Activated CD4-positive, alpha-beta T cell treated with anti-CD3 and anti-CD28 coated beads, Interleukin-2, amount 50 U/mL, for 4 hours (primary cell): ENCODE measurements at places on chromosomes 2 and 18.
A peak's percentile ranks its signal among the peaks of the same experiment; 100 is the strongest.

DNA sequence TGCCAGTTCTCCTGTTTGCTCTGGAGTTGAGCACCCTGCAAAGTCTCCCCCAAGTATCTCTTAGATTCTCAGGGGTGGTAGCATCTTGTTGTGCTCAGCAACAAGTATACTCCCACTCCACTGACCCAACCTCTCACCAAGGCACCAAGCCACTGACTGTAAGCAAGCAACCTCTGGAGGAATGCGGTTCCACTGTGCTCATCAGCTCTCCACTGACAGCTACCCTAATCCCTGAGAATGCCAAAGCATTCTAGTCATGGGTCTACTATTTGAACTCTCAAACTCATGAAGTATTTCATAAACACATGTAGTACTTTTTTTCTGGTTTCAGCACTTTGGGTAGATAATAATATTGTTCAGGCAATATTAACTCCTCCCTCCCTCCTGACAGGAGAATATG lies 170.0 kb downstream of the EPHA4 start:
- DNase-seq = no peak

DNA sequence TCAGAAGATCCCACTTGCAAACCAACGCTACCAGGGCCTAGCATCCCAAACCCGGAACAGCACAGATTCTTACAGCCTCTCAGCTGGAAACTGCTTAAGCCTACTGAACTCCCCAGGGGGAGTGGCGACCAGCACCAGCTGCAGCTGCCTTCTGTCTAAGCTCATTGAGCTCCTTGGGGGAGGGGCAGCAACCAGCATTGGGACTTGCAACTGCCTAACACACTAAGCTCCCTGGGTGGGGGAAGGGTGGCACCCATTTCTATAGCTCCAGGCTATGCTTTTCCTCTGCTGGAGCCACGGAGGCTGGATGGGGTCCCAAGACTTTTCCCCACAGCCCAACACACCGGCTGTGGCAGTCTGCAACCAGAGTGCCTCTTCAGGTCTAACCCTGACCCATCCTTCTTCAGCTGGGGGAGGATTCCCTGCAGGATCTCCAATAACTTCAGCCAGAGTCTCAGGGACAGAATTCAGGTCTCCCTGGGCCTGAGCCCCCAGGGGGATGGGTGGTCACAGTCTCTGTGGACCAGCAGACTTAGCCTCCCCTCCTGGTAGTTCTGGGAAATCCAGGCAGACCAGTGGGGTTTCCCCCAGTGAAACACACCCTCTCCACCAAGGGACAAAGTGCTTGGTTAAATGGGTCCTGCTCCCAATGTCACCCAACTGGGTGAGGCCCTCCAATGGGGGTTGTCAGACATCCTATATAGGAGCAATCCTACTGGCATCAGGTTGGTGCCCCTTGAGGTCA lies 45.9 kb upstream of the ITGA4 start:
- DNase-seq = no peak

DNA sequence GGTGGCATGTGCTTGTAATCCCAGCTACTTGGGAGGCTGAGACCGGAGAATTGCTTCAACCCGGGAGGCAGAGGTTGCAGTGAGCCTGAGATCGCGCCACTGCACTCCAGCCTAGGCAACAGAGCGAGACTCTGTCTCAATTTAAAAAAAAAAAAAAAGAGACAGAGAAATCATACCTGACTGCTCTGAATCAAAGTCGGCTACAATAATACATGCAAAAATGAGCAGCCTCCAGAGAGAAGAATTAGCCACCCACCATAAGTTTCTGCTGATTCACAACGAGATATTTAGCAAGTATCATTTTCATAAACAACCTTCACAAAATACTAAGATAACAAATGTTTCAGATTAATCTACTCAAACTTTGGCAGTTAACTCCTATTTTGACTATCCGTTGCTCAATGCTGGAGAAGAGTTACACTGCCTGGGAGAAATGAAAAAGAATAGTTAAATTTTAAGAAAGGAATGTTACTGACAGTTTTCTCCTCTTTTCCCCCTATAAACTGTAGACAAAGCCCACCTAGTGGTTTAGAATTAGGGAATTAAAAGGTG lies 1.5 kb downstream of the OSBPL1A start:
- no peak for DNase-seq

GRCh38 chr18:23144640-23145039 lies 9.4 kb downstream of the CABLES1 start:
- DNase-seq = no peak

- DNase-seq = no peak
Measured at GRCh38 chr2:216001216-216002100, 11.9 kb downstream of the MREG start.

DNA sequence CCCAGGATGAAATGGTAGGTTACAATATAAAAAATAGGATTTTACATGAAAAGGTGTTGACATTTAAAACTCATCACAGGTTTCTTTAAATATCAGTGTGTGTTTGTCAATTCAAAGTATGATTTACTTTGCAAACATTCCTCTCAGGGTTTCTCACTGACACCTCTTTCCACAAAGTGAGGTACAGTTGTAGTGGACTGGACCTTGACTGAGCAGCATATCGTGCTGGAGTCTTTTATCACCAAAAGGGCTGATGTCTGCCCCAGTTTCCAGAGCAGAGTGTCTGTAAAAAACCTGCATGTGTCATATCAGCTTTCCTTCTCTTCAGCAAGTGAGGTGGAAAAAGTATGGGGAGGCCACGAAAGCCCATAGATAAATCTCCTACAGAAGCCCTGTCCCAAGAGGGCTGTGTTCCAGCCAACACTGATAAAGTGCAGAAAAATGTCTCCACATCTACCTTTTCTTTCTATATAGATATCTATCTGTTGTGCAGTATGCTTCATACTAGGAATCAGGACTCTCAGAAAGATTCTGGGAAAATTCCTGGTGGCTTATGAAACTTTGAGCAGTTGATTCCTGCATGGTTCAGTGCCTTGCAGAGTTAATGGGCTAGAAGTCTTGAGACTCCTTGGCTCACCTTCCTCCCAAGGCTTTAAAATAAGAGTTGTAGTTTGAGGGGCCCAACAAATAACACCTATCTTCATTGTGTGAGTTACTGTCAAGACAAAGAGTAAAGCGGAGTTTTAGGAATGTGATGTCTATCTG lies 6.9 kb downstream of the ACYP2 start:
- DNase-seq = no peak

GRCh38 chr2:65429786-65430602 lies 2.4 kb downstream of the SPRED2 start:
- DNase-seq = no peak

GRCh38 chr2:25724756-25725155 lies 51.4 kb upstream of the DTNB start:
- DNase-seq = no peak

GRCh38 chr18:5729983-5730699 lies 165.2 kb downstream of the TMEM200C start:
- no peak for DNase-seq

DNA sequence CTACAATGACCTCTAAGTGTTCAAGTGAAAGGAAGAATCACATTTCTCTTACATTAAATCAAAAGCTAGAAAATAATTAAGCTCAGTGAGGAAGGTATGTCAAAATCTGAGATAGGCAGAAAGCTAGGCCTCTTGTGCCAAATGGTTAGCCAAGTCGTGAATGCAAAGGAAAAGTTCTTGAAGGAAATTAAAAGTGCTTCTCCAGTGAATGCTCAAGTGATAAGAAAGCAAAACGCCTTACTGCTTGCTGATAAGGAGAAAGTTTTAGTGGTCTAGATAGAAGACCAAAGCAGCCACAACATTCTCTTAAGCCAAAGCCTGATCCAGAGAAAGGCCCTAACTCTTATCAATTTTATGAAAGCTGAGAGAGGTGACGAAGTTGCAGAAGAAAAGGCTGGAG lies 932.3 kb upstream of the ACVR2A start:
- no peak for DNase-seq

GRCh38 chr2:120594856-120595685 lies 140.6 kb upstream of the GLI2 start:
- DNase-seq = no peak

GRCh38 chr2:134120406-134120732 lies 133.5 kb upstream of the MGAT5 start:
- no peak for DNase-seq

DNA sequence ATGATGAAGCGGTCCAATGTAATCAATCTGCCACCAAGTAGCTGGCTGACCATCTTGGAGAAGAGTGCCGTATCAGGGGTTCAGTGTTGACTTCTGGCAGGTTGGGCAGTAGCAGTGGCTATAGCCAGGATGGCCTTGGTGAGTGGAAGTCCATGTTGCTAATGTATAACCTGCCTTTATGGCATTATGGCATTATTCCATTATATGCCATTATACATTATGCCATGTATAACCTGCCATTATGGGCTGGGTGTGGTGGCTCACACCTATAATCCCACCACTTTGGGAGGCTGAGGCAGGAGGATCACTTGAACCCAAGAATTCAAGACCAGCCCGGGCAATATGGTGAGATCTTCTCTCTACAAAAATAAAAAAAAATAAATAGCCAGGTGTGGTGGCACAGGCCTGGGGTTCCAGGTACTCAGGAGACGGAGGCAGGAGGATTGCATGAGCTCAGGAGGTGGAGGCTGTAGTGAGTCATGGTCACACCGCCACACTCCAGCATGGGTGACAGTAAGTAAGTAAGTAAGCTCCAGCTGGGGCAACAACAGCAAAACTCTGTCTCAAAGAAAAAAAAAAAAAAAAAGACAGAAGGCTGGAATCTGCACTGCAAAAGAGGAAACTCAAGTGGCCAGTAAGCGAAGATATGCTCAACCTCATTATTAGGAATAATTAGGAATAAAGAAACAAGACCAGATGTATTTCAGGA lies 24.4 kb upstream of the EMILIN2 start:
- no peak for DNase-seq

DNA sequence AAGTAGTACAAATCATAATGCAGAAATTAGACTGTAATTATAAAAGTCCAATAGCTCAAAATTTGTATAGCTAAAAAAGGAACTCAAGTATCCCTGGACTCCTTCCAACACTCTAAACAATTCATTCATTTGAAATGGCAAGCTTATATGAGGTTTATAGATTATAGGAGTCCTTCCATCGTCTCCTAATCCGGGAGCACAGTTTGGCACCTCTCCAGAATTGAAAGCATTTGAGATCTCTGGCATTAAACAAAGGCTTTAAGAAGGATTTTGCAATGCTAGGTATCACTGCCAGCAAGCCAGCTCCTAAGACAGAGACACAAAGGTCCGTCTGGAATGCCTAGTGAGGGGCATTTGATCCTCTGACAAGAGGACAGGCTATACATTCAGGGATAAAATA lies 90.9 kb downstream of the ACVR1 start:
- no peak for DNase-seq

- no peak for DNase-seq
Measured at GRCh38 chr2:236665101-236665500, 95.5 kb downstream of the ACKR3 start.

- DNase-seq = no peak
Measured at GRCh38 chr2:170972296-170973224, 43.5 kb downstream of the GORASP2 start.

GRCh38 chr18:8454136-8454535 lies 155.1 kb upstream of the RAB12 start:
- DNase-seq = no peak

DNA sequence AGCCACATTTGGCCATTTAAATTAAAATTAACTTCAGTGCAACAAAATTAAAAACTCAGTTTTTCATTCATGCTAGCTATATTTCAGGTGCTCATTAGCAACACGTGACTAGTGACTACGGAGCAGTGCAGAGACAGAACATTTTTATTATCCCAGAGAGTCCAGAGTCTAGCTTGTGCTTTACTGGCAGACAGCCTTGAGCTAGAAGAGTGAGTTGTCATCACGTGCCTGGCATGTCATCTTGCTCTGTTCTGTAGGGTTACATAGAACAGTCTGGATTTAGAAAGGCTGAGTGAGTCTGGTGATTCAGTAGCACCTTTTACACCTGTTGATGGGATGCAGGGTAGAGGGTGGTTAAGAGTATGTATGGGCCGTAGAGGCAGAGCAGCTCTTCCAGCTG lies 136.9 kb upstream of the IL1R2 start:
- no peak for DNase-seq

DNA sequence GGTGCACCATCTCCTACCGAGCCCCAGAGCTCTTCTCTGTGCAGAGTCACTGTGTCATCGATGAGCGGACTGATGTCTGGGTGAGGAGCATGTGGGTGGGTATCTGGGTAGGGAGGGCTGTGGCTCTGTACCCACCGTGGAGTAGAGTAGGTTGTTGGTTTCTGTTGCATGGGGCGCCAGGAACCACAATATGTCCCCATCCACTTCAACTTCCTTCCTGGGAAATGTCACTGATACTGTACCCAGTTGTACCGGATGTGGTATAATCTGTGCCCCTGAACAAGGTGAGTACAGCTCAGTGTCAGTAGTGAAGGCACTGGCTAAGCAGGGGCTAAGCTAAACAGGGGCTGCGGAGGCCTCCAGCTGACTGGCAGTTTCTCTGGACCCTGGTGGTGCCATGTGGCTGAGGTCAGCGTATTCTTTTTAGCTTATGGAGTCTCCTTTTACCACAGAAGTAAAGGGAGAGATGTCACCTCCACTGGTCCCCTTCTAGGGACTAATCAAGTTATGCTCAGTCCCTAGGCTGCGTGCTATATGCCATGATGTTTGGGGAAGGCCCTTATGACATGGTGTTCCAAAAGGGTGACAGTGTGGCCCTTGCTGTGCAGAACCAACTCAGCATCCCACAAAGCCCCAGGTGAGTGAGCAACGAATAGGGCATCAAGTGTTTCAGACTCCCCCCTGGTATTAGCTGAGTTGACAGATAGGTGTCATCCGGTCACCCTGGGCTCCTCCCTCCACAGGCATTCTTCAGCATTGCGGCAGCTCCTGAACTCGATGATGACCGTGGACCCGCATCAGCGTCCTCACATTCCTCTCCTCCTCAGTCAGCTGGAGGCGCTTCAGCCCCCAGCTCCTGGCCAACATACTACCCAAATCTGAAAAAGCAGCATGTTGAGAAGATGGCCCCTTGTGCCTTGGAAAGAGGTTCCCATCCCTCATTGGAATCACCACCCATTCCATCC lies 2.7 kb downstream of the STK16 start:
- peak; percentile 58 for DNase-seq

- no peak for DNase-seq
Measured at GRCh38 chr2:96109361-96109680, 7.0 kb downstream of the ADRA2B start.

- DNase-seq = peak; percentile 11
Measured at GRCh38 chr2:3377279-3377611, 373 bp downstream of the EIPR1 start.

DNA sequence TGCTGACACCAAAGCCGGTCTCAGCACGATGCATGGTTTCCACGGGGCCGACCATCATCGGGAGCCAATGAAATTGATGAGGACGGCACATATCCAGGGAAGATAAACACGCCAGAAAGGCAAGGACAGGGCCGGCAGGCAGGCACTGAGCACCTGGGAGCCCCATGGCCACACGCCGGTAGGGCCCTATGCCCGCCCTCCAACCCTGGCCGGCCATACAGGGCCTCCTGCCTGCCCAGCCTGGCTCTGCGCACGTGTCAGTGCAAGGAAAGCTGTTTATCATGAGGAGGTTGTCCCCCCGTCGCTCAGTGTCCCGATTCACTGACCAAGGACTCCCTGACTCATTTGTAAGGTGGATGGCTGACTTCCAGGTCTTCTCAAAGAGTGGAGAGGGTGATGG lies 237.5 kb downstream of the GLI2 start:
- DNase-seq = no peak

GRCh38 chr2:71614976-71615766 lies 161.8 kb downstream of the DYSF start:
- no peak for DNase-seq
